ENCODE measurements at places on chromosomes 3 and 15.
A peak's percentile ranks its signal among the peaks of the same experiment; 100 is the strongest.

GRCh38 chr3:40073310-40074007 lies 236.0 kb upstream of the EIF1B start:
- no peak for DNase-seq

DNA sequence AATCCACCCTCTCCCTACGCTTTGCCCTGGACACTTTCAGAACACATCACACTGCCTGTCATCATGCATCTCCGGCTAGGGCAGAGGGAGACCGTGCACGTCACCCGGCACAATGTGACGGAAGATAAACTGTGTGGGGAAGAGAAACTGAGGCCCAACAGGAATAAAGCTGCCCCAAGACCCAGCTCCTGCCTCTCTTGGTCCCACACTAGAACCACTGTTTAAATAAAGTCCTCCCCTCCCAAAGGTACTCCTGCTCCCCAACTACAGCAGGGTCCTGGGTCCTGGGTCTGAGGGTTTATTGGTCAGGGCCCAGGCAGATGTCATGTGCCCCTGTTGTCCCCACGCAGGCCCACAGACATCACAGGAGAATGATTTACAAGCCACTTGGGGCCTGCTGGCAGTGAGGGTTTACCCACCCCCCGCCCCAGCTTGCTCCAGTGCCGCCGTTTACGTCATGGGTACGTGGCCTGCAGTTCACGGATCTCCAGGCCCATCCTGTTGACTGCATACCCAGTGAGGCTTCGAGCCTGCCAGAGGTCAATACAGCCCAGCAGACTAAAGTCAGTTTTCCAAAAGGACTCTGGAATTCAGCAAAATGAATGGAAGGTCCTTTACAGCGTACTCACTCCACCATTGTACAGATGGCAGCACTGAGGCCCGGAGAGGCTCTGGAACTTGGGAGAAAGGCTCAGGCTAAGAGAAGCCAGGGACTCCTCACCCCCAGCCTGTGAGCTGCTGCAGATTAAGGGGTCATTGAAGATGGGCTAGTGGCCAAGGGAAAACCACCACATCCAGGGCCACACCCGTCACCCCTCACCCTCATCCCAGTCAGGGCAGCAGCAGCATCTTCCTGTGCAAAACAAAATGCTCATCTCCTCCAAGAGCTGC lies 23.2 kb downstream of the ALS2CL start:
- no peak for DNase-seq

- no peak for DNase-seq
Measured at GRCh38 chr3:77500721-77501120, 460.8 kb downstream of the ROBO2 start.

GRCh38 chr15:82108489-82109078 lies 62.8 kb upstream of the MEX3B start:
- peak; percentile 83 for DNase-seq

DNA sequence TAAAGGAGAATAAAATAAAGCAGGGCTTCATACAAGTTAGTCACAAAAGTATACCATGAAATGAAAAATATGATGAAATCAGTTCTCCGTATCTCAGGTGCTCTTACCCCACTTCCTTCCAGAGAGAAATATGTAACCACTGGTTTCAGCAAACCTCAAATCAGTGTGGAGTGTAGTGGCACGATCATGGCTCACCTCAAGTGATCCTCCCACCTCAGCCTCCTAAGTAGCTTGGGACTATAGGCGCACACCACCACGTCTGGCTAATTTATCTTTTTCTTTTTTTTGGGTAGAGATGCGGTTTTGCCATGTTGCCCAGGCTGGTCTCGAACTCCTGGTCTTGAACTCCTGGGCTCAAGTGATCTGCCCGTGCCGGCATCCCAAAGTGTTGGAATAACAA lies 24.2 kb downstream of the DENND4A start:
- DNase-seq = no peak

DNA sequence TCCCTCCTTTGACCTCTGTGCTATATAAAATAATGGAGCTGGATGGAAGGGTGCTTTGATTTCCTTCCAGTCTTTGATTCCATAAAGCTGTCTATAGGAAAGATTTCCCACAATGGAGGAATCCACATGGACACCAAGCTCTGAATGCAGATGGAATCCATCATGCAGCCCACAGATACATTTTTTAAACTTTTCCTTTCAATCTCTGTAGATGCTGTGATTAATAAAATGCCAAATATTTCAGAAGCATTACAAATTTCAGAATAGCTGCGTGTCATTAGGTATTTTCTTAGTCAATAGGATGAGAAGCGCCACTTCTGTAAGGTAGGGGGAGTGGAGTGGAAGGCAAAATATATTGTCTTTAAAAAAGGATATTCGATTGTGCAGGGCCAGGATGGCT lies 489.0 kb downstream of the NTRK3 start:
- DNase-seq = no peak

DNA sequence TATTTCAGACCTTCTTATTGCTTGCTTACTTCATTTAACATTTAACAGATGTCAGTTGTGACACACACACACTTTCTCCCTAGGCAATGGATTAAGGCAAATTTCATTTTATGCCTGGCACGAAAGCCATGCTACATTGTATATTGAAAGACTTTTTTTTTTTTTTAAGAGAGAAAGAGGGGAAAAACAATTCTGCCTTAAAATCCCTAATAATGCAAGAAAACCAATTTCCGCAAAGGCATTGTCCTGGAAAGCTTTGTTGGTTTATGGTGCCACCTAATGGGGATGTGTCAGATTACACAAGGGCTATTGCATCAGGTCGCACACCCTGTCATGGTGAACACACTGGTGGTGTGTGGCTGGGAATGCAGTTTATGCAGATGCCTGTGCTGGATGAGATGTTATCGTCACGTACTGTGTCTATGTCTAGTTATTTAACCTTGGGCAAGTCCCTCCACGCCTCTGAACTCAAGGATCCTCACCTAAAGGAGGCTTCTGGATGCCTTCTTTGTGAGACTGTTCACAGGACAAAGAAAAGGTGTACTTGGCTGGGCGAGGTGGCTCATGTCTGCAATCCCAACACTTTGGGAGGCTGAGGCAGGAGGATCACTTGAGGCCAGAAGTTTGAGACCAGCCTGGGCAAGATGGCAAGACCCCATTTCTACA lies 37.3 kb upstream of the RFTN1 start:
- peak; percentile 68 for DNase-seq

- no peak for DNase-seq
Measured at GRCh38 chr15:78325092-78325843, 14.9 kb upstream of the CRABP1 start.

All from activated T-cell treated with anti-CD3 and anti-CD28 coated beads, Interleukin-2, amount 50 U/mL, for 24 hours (primary cell).